Cardiac fibroblast (primary cell): ENCODE measurements at places on chromosomes 1 and 21.

DNA sequence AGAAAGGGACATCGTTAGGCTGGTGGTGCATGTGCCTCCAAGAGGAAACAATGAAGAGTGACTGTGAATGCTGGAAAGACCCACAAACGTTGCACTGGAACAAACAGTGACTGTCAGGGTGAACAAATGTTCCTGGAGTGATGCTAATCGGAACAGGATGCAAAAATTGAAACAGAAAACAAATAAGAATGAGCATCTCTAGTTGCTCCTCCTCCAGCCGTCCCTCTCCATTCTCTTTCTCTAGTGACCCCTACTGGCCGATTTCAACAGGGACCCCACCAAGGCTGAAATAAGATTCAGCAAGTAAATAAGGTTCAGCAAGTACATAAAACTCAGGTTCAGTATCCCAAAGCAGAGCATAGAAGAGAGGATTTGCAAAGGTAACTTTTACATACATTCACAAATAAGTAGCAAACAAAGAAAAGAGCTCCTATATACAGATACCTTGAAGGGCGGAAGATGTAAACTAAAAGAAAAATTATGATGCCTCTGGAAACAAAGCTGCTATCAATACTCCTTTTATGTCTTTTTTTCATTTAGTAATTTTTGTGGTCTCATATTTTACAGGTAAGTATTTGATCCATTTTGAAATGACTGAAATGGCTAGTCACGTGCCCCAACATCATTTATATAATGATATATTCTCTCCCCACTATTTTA lies 836.1 kb upstream of the ADAMTS5 start:
- peak; percentile 47 for DNase-seq

DNA sequence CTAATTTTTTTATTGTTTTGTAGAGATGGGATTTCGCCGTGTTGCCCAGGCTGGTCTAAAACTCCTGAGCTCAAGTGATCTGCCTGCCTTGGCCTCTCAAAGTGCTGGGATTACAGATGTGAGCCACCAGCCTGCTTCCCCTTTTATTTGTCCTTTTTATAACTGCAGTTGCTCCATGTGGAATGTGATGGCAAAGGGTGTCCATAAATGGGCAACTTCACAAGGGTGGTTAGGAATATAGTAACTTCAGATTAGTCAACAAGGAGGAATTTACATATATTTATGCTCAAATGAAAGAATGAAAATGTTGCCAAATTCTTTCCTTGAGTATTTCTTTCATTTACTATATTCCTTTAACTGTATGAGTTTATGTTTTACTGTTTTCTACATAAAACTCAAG lies 182.9 kb downstream of the BACH1 start:
- DNase-seq, result peak; percentile 56

GRCh38 chr1:43885279-43885801 lies 48.3 kb upstream of the ARTN start:
- no peak for DNase-seq

DNA sequence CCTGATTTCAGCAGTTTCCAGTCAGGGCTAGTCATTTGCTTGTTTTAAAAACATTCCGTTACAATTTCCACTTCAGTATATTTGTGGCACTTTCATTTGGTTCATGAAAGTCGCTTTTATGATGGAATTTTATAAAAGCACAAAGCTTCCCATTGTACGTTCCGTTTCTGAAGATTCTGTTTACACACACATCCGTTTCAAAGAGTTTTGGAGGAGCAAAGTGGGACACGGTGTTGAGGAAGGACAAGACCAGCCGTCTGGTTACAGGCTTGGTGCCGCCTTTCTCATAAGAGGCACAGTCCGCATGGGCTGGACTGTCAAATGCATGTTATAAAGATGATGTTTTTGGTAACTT lies 60.3 kb downstream of the FAAP20 start:
- DNase-seq, result no peak

- peak; percentile 57 for DNase-seq
Measured at GRCh38 chr1:10257851-10258250, 47.5 kb downstream of the KIF1B start.

DNA sequence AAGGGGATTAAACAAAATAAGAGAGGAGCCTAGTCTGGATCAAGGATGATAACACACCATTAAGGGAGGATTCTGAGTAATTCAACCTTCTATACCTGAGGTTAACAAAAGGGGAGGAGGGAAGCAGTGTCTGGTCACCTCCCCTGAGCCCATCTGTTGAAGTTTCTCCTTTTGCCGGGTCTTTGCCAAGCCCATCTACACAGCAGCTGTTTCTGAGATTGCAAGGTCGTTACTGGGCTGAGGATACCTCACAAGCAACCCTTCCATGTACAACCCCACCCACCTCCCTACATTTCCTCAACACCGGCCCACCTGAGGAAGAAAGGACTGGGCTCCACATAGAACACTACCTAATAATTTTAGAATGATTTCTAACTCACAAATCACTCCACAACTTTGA lies 26.3 kb downstream of the LRRC52 start:
- no peak for DNase-seq

- peak; percentile 21 for DNase-seq
Measured at GRCh38 chr1:42380586-42381279, at the start of gene RIMKLA. Gene RIMKLA (plus strand): TSS chr1:42380792. CDS start chr1:42380935, 143 bp downstream.
